8988T (cell line): ENCODE measurements at places on chromosomes 16 and 17.

GRCh38 chr16:87959391-87959990 lies 8.3 kb downstream of the BANP start:
- DNase-seq, result no peak

- DNase-seq, result no peak
These were observed 27.1 kb downstream of the SCPEP1 start for GRCh38 chr17:57004944-57005579.

- no peak for DNase-seq
These were observed 26.9 kb downstream of the AP1G1 start for GRCh38 chr16:71781741-71782140.

- DNase-seq, result no peak
These were observed 214.3 kb upstream of the N4BP1 start for GRCh38 chr16:48824271-48824670.

- no peak for DNase-seq
These were observed 7.6 kb downstream of the ALKBH5 start for GRCh38 chr17:18191236-18191667.

DNA sequence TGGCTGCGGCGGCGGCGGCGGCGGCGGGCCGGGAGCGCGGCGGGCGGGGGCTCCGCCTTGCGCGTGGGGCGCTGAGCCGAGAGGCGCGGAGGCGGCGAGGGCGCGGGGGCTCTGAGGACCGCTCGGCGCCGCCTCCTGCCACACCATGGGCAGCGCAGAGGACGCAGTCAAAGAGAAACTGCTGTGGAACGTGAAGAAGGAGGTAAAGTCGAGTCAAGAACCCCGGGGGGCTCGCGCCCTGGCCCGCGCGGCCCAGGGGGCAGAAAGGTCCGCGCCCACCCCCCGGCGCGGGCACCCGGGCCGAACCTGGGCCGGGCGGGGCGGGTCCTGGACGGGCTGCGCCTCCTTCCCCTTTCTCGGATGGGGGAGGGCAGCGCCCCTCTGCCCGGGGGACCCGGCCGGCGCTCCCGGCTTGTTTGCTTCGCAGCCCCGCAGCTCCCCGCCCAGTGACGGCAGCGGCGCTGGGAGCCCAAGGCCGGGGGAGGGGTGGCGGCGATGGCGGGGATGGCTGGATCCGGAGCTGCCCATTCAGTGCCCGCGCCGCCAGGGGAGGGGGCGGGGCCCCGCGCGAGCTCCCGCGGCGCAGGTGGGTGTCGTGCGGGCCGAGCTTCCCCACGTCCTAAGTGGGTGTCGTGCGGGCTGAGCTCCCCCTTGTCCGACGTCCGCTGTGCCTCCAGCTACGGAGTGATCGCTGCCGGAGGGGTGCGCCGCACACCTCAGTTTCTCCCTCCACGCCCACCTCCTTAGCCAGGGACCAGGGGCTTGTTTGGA lies 428 bp downstream of the SGSM2 start:
- peak; percentile 70 for DNase-seq

- DNase-seq, result no peak
These were observed 12.3 kb upstream of the SPN start for GRCh38 chr16:29650771-29651170.

DNA sequence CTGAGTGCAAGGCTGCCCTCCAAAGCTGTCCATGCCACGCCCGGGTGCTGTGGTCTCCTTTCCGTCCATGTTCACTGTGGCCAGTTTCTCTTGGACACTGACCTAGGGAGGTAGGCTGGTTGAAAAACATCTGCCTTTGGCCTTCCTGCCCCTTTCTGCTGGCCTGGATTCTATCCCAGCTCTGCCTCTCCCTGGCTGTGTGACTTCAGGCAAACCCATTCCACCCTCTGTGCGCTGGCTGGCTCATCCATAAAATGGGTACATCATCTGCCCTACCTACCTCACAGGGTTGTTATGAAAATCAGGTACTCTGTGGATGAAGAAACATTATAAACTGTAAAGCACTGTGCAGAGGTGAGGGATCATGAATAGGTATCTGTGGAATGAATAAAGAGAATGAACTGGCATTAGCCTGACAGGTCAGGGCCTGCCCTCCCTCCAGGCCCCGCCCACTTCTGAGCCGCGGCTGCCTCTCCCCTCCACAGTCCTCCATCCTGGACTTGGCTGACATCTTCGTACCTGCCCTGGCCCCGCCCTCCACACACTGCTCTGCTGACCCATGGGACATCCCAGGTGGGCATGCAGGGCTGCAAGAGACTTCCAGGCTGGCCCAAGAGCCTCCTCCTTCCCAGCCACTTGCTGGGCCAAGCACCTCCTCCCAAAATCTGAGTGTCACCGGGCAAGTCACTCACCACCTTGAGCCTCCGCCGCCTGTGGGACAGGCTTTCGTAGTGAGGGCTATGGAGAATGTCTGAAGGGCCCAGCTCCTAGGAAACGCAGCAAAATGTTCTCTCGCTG lies 7.0 kb upstream of the SPATA20 start:
- no peak for DNase-seq

DNA sequence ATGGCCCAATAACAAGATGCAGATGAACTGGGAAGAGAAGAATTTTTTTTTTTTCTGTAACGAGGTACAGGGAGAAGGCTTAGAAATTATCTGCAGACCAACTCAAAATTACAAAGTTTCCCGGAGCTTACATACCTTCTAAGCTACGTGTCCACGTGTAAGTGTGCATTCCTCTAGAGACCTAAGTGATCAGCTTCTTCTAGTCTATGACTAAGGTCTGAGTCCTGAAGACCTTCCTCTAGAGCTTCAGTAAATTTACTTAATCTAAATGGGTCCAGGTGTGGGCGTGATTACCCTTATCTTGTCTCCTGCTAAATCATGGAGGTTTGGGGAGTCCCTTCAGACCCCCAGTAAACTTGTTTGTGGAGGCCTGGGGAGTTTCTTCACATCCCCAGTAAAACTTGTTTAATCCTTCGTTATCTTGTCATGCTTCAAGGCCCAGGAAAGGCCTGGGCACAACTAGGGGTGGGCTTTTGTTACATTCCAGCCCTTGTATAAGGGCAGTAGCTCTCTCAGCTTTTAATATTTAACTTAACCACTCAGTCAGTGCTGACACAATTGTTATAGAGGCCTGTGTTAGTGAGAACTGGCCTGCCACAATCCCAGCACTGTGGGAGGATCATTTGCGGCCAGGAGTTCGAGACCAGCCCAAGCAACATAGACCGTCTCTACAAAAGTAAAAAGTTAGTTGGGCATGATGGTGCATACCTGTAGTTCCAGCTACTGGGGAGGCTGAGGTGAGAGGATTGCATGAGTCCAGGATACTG lies 342.3 kb downstream of the SNX29 start:
- no peak for DNase-seq

- DNase-seq, result no peak
These were observed 33.4 kb downstream of the BRD7 start for GRCh38 chr16:50335196-50335958.

DNA sequence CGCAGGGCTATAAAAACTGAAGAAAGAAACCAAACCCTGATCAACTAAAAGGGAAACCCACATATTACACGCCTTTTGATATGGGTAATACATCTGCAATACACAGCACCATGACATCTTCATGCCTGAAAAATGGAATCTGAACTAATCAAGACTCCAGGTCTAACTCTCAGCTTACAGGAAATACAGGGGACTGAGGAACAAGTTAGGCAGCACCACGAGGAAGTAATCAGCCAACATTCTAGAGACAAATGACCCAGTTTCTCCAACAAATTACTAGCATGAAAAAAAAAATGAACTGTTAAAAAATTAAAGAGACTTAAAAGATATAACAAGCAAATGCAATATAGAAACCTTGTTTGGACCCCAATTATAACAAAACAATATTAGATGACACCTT lies 9.1 kb downstream of the SLC39A11 start:
- DNase-seq, result no peak

GRCh38 chr16:52581530-52581929 lies 34.6 kb upstream of the TOX3 start:
- DNase-seq, result no peak

GRCh38 chr16:57192720-57193486 lies 6.8 kb downstream of the RSPRY1 start:
- no peak for DNase-seq

GRCh38 chr16:27769561-27770255 lies 219.8 kb downstream of the KATNIP start:
- peak; percentile 66 for DNase-seq

GRCh38 chr17:77144227-77144626 lies 3.5 kb downstream of the SEC14L1 start:
- no peak for DNase-seq

DNA sequence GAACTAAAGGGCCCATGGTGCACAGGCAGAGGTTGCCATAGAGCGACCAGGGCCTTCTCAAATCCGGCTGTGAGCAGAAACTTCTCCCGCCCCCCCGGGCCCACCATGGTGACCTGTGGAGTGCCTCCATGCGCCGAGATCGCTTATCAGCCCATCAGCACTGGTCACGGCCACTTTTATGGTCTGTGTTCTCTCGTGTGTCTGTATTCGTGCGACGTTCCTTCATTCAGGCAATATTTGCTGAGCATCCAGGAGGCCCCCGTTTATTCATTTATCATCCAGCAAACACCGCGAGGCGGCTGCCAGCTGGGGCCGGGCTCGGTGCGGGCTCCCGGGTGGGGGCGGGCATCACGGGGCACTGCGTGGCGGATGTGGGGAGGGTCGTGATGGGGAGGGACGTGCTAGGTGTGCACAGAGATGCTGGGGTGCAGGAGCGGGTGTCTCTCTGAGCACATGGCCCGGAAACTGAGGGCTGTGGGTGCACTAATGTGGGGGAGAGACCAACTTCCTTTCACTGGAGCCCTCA lies 88.0 kb upstream of the CBX4 start:
- no peak for DNase-seq

DNA sequence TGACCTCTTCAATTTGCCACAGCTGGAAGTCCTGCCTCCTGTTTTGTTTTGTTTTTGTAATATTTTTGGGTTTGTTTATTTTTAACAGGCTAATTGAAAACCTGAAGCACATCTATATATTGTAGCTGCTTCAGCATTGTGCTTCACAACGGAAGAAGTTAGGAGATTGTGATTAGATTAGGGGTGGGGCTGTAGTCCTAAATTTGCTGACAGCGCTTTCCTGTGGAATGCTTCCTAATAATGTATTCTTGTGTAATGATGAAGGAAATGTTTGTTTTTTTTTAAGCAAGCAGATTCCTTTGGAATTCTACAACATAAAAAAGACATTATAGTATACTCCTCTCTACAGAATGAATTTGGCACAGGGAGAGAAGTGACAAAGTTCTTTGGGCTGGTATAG lies 70.1 kb downstream of the NLK start:
- no peak for DNase-seq

- DNase-seq, result no peak
These were observed 2.1 kb upstream of the CAMKK1 start for GRCh38 chr17:3894911-3895343.

DNA sequence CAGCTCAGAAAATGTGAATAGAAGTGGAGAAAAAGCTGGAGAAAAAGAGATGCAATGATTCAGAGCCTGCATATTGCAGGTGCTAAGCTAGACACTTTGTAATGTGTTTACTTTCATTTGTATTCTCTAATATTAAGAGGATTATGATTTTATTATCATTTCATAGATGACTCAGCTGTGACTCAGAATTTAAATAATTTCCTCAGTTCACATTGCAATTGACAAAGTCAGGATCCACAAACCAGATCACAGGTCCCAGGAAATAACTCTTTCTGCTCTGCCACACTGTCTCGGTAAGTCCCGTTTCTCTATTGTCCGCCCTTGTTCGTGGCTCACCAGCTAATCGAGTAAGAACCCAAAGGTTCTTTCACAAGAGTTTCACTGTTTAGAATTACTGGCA lies 235.4 kb upstream of the MON1B start:
- DNase-seq, result no peak

DNA sequence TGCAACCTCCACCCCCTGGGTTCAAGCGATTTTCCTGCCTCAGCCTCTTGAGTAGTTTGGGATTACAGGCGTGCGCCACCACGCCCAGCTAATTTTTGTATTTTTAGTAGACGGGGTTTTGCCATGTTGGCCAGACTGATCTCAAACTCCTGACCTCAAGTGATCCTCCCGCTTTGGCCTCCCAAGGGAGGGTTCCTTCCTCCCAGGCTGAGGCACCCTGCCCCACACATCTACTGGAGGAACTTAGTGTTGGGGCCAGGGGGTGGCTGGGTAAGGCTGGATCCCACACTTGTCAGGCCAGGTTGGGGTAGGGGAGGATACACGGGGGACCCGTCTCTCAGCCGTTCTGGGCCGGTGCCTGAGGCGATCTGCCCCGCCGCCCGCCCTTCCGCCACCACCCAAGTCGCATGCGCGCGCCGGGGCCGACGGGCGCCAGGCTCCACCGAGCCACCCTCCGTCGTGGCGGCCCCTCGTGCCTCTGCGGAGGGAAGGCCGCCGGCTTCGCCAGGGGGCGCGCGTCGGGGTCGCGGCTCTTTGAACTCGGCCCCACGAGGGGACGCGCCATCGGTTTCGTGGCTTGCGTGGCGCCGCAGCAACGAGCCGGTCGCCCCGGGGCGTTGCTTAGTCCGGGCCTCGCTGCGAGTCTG lies 15.9 kb downstream of the GRB7 start:
- DNase-seq, result no peak

GRCh38 chr16:14608111-14608566 lies 21.9 kb downstream of the PARN start:
- no peak for DNase-seq

DNA sequence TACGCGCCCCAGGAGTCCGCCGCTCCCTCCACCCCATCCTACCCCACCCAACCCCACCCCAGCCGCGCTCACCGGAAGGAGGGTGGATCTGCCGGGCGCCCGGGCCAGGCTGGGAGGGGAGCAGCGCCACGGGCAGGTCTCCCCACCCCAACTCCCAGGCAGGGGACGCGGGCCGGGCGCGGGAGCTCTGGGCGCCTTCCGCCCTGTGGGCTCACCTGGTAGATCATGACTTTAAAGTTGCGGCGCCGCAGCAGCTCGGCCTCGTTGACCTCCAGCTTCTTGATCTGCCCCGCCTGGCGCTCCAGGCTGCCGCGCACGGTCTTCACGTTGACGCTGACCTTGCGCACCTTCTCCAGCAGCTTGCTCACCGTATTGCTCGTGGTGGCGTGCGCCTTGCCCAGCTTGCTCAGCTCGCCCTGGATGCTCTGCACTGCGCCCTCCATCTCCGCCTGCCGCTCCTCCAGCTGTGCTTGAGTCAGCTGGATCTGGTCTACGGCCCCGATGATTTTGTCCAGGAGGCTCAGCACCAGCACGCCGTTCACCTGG lies 571 bp downstream of the CAVIN1 start:
- no peak for DNase-seq

GRCh38 chr17:11880714-11881113 lies 116.6 kb downstream of the ZNF18 start:
- DNase-seq, result no peak

DNA sequence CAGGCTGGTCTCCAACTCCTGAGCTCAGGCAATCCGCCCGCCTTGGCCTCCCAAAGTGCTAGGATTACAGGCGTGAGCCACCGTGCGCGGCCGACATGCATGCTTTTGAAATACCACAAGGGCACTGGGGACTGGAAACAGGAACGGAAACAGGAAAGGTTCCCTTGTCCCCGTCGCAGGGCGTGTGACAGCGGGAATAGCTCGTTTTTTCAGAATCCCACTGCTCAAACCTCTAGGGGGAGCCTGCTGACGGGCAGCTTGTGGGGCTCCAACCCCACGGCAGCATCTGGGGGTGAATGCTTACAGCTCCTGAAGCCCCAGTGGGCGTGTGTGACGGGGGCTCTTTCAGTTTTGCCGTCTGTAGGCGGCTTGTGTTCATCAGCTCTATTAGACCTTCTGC lies 18.8 kb upstream of the ASGR2 start:
- no peak for DNase-seq
